Stimulated activated CD4-positive, alpha-beta T cell treated with anti-CD3 and anti-CD28 coated beads, Interleukin-12 subunit alpha, Interleukin-12 subunit beta, amount 100 ng/mL, for 4 hours (primary cell): ENCODE measurements at places on chromosomes 16 and 17.

GRCh38 chr17:48462946-48463345 is 32.9 kb upstream of the SKAP1 start:
- DNase-seq = no peak

DNA sequence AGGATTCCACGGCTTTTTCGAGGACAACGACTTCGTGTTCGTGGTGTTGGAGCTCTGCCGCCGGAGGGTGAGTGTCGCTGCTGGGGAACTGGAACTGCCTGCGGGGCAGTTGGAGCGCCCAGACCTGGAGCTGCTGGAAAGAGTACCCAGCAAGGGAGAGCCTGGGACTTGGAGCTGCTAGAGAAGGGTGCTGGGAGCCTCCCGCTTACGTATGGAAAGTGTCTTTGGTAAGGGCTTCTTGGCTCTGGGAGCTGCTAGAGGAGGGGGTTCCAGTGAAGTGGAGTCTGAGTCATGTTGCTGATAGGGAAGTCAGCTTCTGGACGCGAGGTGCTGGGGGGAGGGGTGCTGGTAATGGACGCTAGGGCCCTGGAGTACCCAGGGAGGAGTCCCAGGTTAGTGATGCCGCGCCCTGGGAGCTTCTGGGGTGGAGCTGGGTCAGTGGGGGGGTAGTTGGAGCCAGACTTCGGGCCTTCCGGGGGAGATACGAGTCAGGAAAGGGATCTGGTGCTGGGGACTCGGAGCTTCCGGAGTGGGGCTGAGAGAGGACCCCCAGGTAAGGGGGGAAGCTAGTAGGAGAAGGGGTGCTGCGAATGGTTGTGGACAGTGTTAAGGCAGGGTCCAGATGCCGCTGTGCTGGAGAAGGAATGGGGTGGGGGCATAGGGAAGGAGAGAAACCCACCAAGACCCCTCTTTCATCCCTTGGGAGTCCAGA is 741 bp downstream of the PLK1 start:
- DNase-seq = no peak

GRCh38 chr16:57235128-57236021 is 9.7 kb upstream of the ARL2BP start:
- no peak for DNase-seq

DNA sequence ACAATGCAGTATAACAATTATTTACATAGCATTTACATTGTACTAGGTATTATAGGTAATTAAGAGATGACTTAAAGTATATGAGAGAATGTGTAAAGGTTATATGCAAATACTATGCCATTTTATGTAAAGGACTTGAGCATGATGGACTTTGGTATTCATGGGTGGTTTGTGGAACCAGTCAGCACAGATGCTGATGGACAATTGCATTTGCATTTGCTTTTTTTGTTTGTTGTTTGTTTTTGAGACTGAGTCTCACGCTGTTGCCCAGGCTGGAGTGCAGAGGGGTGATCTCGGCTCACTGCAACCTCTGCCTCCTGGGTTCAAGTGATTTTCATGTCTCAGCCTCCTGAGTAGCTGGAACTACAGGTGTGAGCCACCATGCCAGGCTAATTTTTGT is 36.0 kb downstream of the BCAS3 start:
- DNase-seq = no peak

GRCh38 chr17:38815576-38816193 is 9.4 kb downstream of the CWC25 start:
- DNase-seq = no peak

DNA sequence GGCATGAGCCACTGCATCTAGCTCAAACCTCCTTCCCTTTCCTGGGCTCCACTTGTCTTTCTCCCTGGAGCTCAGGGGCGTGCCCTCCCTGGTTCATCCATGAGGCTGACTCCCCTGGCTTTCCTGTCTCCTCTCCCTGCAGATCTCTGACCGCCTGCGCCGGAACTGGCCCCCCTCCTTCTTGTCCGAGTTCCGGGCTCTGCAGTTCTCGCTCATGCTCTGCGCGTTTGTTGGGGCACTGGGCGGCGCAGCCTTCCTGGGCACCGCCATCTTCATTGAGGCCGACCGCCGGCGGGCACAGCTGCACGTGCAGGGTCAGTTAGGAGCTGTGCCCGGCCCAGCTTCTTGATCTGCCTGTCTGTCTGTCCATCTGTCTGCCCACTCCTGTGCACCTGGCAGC is 1.2 kb upstream of the LAT start:
- no peak for DNase-seq

GRCh38 chr17:50599606-50600005 is 35.1 kb upstream of the ABCC3 start:
- DNase-seq = no peak
